ENCODE measurements at places on chromosomes 7 and 10.

GRCh38 chr10:119416855-119417254 lies 125.7 kb downstream of the RGS10 start:
- DNase-seq, result peak; percentile 49

DNA sequence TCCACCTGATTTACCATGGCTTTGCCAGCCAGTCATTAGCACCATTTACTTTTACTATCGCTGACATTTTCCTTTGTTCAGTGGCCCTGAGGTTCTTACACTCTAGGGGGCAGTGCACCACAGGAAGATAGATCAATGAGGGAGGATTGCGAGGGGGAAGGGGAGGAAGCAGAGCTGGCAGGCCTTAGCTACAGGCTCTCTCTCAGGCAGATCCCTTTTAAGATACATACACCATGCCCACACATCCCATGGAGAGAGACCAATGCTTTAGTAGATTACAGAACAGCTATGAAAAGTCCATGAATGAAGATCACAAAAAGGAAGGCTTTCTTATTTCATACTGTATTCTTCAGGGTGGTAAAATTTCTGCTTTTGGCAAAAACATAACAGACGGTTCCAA lies 47.4 kb downstream of the DENND11 start:
- peak; percentile 49 for DNase-seq

GRCh38 chr10:61063901-61064300 lies 119.9 kb upstream of the RHOBTB1 start:
- DNase-seq, result no peak

DNA sequence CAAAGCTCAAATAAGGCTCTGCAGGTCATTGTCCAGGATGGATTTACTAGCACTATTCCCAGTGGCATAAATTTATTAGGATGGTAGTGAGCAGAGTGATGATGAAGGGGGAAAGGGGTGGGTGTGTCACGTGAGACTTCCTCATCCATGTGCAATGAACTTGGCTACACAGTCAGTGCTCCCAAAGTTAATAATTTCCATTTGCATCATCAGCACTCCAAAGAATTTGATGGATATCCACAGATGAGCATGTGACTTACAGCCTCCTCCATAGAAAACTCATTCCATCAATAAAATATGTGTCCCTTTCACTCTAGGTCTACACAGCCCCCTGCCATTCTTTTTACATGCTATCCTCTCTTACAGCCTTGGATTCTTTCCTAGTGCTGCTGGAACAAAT lies 142.6 kb upstream of the PLPP4 start:
- no peak for DNase-seq

- DNase-seq, result no peak
Measured at GRCh38 chr10:129870961-129871621, 93.0 kb downstream of the EBF3 start.

GRCh38 chr10:70690589-70690988 lies 18.3 kb downstream of the ADAMTS14 start:
- DNase-seq, result no peak

DNA sequence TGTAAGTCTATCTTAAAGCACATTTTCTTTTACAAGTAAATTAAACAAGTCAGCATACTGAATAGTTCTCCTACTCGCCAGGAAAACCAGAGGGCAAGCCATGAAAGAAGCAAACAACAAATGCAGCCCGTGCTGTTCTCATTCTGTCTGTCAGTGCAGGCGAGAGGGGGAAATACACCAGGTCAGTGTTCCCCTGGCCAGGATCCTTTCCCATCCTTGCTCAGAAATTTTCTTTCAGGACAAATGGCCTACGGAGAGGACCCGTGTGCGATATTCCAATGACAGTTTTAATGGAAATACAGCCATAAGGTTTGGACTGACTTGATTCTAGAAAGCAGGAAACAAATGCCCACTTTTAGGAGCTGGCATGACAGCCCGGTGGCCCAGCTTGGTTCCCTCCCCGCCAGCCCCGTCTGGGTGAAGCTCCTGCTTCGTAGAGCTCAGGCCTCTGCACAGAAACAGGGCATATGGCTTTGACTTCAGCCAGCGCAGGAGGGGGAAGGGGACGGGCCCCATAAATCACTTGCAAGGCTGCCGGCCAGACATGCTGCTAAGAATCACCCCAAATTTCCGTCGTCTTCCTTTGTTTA lies 67.8 kb downstream of the FRMD4A start:
- DNase-seq, result no peak

DNA sequence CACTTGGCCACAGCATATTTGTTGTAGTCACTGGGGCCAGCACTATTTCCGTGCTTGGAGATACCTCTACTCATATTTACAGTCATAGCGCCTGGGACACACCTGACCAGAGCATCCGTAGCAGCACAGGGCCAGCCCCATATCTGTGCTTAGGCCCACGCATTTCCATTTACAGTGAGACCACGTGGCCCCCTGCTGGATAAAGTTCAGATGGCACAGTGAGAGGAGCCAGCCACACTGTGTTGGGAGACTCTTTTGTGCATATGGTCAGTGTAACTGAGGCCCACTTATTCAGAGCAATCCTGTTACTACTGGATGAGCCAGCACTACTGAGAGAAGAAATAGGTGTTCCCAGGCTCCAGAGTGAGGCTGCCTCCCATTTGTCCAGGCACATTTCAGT lies 455.3 kb downstream of the REEP3 start:
- DNase-seq, result peak; percentile 12

GRCh38 chr10:28242555-28243204 lies 60.2 kb downstream of the MPP7 start:
- DNase-seq, result no peak

- no peak for DNase-seq
Measured at GRCh38 chr7:2105280-2105679, 127.5 kb downstream of the MAD1L1 start.
